ENCODE measurements at places on chromosomes 13 and 19.

DNA sequence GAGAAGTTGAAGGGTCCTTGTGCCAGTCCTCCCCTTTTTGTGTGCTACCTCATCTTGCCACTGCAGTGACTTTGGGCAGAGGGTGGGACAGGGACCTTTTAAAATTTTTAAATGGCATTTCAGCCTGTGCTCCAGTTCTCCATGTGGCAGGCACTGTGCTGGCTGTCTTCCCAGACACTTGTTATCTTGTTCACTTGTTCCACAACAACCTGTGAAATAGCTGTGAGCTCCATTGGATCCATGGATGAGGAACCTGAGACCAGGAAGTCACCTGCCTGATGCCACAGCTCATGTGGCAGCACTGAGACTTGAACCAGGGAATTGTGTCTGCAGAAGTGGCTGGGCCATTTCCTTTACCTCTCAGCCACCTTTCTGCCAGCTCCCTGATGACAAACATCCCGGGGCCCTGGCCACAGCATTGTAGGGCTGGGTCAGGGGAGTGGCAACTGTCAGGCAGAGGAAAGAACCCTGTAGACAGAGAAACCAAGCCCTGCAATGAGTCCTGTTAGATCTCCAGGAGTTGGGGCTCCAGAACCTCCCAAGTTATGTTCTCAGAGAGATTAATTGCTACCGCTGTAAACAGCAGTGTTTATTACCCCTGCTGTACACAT is 6.4 kb downstream of the EGLN2 start:
- DNase-seq = no peak

DNA sequence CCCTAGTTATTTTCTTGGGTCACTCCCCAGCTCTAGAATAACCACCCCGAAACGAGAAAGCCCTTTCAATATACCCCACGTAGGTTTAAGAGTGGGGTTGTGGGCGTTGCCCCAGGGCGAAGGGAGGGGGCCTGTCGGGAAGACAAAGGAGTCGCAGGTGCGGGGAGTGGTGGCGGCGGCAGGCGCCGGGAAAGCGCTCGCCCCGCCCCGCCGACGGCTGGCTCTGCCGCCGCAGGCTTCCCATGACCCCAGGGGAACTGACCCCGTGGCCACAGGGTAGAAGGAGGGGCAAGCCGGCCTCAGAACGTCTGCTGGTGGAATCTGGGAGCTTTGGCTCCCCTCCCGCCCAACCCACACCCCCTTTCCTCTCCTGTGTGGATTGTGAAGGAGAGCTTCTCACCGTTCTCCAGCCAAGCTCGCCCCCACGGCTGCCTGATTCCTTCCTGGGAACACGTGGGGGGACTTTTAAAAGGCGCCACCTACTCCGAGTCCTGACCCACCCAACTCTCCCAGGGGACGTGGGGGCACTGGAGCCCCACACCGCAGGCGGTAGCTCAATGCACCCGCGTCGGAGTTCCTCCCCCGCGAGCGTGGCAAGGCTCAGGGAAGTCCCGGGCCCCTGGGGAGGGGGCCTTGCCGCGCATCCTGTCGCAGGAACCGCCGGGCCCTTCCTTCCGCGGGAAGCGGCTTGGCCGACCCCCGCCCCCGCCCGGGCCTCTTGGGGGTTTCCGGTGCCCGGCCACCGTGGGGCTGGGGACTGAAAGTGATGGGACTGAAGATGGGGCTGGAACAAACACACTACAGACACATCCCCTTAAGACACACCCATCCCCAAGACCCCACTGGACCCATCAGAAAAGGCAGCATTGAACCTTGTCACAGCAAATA is 5.5 kb downstream of the IER2 start:
- DNase-seq = no peak

GRCh38 chr19:52492994-52493470 is 34.4 kb upstream of the ZNF808 start:
- no peak for DNase-seq

GRCh38 chr13:98514288-98514687 is 62.6 kb downstream of the STK24 start:
- no peak for DNase-seq

DNA sequence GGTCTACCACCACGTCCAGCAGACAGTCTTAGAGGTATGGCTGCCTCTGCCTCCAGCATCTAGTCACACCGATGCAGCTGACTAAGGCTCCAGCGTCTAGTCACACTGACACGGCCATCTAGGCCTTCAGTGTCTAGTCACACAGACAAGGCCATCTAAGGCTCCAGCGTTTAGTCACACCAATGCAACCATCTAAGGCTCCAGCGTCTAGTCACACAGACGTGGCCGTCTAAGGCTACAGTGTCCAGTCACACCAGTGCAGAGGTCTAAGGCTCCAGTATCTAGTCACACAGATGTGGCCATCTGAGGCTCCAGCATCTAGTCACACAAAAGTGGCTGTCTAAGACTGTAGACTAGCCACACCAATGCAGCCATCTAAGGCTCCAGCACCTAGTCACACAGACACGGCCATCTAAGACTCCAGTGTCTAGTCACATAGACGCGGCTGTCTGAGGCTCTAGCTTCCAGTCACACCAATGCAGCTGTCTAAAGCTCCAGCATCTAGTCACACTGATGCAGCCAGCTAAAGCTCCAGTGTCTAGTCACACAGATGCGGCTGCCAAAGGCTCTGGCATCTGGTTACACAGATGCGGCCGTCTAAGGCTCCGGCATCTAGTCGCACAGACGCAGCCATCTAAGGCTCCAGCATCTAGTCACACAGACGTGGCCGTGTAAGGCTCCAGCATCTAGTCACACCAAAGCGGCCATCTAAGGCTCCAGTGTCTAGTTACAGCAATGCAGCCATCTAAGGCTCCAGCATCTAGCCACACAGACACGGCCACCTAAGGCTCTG is 55.1 kb downstream of the KLF2 start:
- DNase-seq = no peak

Measured in stimulated activated CD8-positive, alpha-beta memory T cell treated with anti-CD3 and anti-CD28 coated beads, Interleukin-4, amount 100 ng/mL, for 1 hour (primary cell).